ENCODE measurements at places on chromosomes 7 and 10.

- no peak for DNase-seq
Observed at GRCh38 chr7:155223503-155223902, 74.2 kb upstream of the INSIG1 start.

DNA sequence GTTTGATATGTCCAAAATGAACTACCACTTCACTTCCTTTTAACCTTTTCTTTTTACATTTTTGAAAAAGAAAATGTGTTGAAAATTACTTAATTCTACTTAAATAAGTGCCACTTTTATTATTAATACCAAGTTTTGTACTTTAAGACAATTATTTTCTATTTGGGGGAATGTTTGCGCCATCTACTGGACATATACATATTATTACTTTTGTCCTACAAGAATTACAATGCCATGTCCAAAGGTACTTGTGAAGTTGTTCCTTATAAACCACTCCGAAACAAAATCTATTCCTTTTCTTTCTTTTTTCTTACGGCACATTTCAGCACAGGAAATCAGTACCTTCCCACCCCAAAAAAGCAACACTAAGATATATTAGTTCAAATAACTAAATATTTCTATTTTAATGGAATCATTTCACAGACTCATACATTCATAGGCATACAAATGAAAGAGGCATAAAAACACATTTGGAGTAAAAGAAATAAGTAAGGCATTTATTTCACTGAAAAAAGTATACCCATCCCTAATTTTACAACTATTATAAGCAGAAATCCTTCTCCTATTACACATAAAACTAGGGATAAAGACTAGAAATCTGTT is 169.9 kb downstream of the RNF133 start:
- peak; percentile 58 for DNase-seq

GRCh38 chr7:35969066-35969465 is 168.2 kb downstream of the SEPTIN7 start:
- peak; percentile 21 for DNase-seq

GRCh38 chr10:126497672-126498071 is 109.4 kb upstream of the ADAM12 start:
- DNase-seq, result no peak

DNA sequence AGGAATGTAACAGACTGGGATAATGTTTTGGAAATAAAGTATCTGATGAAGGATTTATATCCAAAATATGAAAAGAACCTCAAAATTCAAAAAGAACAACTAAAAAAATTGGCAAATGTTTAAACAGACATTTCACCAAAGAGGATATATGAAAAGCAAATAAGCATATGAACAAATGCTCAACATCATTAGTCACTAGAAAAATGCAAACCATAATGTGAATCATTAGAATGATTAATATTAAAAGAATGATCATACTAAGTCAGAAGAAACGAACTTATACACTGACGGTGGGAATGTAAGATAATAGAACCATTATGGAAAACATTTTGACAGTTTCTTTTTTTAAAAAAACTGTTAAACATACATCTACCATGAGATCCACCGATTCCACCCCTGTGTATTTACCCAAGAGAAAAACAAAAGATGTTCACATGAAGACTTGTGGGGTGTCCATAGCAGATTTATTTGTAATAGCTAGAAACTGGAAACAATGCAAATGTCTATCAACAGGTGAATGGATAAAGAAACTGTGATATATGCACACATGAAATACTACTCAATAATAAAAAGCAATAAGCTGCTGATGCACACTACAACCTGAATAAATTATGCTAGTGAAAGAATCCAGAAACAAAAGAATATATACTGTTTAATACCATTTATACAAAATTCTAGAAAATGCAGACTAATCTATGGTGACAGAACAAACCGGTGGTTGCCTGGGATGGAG is 35.7 kb downstream of the PRKG1 start:
- DNase-seq, result no peak

- DNase-seq, result no peak
Observed at GRCh38 chr7:158849768-158850544, 6.4 kb upstream of the DYNC2I1 start.

- no peak for DNase-seq
Observed at GRCh38 chr10:126921974-126922525, 16.8 kb downstream of the DOCK1 start.

- DNase-seq, result no peak
Observed at GRCh38 chr7:43888993-43889945, 17.1 kb downstream of the URGCP start.

- DNase-seq, result no peak
Observed at GRCh38 chr7:17320102-17320497, 21.6 kb downstream of the AHR start.

GRCh38 chr10:14676732-14677131 is 98.0 kb downstream of the FAM107B start:
- no peak for DNase-seq

All from SJCRH30 (cell line).